ENCODE measurements at places on chromosomes 7 and 10.

- DNase-seq, result peak; percentile 75
These were observed 120.0 kb upstream of the PLPP4 start for GRCh38 chr10:120336911-120337540.

- no peak for DNase-seq
These were observed 615.2 kb upstream of the FOXK1 start for GRCh38 chr7:4066626-4067475.

DNA sequence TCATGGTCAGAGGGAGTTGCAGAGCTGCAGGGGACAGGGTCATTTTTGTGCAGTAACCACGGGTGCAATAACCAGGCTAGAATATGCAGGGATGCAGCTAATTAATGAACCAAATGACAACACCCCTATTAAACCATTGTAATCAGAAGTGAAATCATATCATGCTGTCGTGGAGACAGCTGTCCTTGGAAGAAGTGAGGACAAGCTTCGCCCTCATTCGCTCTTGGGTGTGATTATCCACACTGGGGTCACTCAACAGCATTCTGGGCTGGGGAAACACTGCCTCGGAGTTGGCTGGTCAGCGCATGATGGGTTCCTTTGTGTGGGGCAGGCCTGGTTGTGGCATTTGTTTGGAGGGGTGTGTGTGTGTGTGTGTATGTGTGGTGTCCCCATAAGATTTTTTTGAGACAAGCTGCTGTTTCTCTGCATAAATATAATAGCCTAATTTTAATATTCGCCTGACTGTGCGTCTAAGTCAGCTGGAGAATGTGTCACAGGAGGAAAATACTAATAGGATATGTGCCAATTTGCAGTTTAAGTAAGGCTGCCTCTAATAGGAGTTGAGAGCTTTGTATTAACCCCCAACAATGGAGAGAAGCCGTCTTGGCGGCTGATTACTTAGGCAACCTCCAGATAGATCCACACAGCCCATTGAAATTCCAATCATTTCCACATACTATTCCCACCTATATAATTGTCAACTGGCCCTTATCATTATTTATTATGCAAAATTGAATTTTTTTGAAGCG is 149.4 kb downstream of the DNAJB6 start:
- no peak for DNase-seq

DNA sequence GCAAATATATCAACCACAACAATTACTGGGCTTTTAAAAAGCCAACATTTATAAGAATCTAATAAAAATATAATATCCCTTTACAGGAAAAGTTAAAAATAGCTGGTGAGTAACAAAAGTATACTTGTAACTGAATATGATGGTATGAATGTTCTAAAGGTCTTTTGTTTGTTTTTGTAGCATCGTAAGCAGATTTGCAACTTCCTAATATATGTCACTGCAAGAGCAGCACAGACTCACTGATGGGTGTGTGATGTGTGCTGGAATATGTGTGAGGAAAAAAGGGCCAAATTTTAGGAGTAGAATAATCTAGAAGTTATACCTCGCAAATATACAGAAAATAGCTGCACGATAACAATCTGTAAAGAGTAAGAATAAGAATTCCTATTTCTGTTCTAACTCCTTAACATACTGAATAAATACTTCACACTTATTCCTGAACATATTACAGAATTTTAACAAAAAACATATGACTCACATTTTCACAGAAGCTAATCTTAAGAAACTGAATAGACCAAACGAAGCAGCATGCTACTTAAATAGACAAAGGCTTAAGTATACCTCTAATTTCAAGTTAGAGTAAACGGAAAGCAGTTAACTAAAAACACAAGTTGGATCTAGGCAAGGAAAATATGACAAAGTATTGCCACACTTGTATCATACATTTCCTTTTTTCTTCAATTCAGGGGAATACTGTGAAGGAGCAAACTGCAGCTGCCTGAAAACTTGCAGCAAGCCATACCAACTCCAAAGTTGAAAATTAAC is 9.6 kb downstream of the ETV1 start:
- no peak for DNase-seq

DNA sequence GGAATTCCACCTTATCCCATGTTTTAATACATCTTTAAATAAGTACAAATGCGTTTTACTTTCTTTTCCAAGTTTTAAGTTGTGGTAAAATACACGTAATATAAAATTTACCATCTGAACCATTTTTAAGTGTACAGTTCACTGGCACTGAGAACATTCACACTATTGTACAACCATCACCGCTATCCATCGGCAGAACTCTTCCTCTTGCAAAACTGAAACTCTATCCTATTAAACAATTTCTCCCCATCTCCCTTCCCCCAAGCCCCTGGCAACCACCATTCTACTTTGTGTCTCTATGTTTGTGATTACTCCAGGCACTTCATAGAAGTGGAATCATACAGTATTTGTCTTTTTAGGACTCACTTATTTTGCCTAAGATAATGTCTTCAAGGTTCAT is 33.8 kb downstream of the HIP1 start:
- no peak for DNase-seq

GRCh38 chr7:30268586-30268985 is 15.8 kb upstream of the ZNRF2 start:
- DNase-seq, result no peak

- no peak for DNase-seq
These were observed 295.1 kb downstream of the NEBL start for GRCh38 chr10:20601941-20602461.

DNA sequence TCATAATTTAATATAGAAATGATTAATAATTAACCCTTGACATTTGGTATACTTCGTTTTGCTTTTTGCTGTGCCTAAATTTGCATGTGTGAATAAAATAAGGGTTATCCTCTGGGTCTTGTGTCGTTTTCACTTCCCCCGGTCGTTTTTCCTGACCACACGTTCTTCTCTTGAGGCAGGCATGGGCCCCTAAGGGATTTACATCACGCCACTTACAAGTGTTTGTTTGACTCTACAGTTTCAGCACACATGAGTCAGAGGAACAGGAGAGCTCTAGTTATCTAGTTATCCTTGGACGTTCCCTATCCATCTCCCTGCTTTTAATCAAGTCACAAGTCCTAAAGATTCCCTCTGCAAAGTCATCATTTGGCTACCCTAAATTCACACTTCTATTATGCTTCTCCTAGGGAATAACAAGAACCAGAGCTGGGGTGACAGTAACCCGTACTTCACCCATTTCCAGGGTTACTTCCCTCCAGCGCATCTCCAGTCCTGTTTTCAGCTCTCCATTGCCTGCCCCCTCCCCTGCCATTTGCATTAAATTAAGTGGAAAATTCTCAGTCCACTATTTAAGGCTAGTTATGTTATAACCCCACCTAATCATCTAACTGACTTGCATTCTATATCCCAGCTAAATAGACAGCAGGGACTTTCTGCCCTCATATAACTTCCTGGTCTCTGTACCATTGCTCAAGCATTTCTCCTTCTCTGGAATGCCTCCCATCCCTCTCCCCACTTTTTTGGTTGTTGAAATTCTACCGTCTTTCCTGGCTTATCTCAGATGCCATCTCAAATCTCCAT is 206.9 kb downstream of the PTEN start:
- no peak for DNase-seq

DNA sequence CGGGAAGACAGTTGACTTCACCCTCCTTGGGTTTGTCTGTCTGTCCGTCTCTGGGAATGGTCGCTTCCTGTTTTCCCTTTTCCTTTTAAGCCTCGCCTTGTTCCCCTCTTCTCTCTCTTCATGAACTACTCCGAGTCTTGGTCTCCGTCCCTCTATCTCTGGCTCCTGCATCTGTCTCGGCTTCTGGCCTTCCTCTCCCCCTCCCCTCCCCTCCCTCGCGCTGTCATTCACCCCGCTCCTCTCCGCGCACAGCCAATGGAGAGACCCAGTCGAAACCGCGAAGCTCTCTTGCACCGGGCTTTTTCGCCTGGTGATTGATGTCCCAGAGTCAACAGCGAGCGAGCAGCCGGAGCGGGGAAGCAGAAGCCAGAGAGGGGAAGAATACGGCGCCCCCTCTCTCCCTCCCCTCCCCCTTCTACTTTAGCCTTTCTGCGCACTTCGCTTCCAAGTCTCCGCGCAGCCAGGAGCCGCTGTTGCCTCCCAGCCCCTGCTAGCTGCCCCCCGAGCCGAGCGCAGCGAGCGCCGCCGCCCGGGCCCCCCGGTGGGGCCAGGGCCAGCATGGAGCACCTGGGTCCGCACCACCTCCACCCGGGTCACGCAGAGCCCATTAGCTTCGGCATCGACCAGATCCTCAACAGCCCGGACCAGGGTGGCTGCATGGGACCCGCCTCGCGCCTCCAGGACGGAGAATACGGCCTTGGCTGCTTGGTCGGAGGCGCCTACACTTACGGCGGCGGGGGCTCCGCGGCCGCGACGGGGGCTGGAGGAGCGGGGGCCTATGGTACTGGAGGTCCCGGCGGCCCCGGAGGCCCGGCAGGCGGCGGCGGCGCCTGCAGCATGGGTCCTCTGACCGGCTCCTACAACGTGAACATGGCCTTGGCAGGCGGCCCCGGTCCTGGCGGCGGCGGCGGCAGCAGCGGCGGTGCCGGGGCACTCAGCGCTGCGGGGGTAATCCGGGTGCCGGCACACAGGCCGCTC is at the start of gene TLX1:
TSS of gene TLX1 (plus strand) at position 317 of the 978 bp plus-strand sequence. CDS start at position 559, 242 bp downstream.
- DNase-seq, result no peak
